NCI-H1930 (cell line): ENCODE measurements at places on chromosomes 5 and 9.

DNA sequence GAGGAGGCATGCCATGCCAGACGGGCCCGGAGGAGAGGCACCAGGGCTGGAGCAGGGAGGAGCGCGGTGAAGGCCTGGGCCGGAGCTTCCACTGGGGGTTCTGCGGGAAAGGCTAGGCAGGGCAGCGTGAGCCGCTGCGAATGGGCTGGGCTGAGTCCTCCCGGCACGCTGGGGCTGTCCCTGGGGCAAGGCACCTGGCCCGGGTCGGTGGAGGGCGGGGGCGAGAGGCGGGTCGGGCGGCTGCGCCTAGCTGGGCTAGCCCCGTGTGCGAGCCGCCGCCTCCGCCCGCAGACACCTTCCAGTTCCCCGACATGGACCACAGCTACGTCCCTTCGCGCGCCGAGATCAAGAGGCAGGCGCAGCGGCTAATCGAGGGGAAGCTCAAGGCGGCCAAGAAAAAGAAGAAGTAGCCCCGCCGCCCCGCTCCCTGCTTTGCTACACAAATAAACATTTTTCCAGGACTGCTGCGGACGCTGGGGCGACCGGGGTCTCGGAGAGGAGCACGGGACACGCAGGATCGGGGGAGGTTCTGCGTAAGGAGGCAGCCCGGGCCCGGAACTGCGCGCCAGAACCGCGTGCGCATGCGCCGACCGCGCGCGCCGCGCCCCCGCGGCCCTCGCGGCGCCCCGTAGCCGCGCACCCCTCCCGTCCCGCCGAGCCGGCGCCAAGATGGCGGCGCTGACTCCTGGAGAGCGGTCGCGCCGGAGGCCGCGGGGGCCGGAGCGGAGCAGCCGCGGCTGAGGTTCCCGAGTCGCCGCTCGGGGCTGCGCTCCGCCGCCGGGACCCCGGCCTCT, at the start of gene RABL6:
Gene RABL6, plus strand, starts transcription at position 668 of the 794 bp plus-strand sequence. CDS start 249 bp downstream, outside the sequence.
- DNase-seq = peak; percentile 54

DNA sequence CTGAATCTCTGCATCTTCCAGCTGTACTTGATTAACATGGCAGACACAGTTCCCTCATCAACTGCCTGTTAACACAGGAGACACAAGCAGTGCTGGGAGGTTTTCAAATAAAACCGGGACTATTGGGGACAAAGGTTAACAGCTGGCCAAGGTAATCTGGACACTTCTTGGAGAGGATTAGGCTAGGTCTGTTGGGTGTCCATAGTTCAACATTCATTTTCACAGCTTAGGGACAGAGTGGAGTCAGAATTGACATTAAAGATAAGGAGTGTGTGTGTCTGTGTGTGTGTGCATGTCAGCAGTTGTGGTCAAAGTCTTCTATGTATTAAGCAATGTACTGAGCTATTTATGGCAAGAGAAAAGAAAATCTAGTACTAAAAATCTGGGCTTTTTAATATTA, 216.2 kb downstream of the MED10 start:
- no peak for DNase-seq

DNA sequence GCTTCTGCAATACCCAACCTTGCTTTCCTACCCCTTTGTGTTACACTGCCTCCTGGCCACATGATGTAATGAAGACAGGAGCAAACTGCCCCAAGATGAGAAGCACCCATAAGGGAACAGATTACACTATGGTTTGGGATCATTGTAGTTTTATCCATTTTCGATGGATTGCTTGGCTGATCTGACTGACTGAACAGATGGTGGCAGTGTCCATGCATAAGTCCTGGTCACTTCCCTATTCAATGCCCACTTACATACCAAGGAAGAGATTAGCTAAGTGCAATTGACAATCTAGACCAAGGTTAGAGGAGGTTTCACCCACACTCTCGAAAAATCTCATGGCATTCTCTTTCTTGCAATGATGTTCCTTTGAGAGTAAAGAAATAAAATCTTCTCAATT, 319.9 kb downstream of the RAB3C start:
- DNase-seq = no peak

DNA sequence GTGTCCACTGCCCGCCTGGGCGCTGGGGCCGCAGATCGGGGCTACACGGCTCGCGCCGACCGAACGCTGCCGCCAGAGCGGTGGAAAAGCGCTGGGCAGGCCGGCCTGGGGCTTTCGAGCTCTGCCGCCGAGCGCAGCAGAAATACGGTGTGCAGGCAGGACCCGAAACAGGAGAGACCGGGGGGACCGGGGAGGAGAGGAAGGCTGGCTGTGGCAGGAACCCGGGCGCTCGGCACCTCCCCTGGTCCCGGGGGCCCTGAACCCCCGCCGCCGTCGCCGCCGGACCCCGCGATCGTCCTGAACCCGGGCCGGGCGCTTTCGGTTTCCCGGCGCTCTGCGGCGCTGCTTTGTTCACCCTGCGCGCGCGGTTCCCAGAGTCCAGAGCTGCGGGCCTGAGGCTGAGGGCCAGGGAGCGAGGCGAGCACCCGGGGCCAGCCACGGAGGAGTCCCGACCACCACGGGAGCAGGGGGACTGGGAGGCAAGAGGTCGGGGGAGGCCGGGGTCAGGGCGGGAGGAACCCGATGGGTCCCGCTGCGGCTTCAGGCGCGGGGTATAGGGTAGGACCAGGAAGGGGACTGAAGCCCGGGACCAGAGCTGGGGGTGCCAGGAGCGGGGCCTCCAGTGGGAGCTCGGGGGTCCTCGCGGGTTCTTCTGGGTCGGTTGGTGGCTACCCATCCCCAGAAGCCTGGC, 12.0 kb downstream of the IRX2 start:
- DNase-seq = no peak

- no peak for DNase-seq
Observed at GRCh38 chr9:77834898-77835488, 186.9 kb upstream of the GNA14 start.

- DNase-seq = no peak
Observed at GRCh38 chr5:107966201-107966600, 295.5 kb upstream of the EFNA5 start.

GRCh38 chr9:21031091-21031807, at the start of gene HACD4:
Gene HACD4, minus strand, starts transcription at chr9:21031640. Its CDS starts 50 bp downstream, at chr9:21031590.
- no peak for DNase-seq
